Renal cortex interstitium (tissue), 15 donors: ENCODE measurements at places on chromosomes 11 and 22. TPM values are rescaled to one million over a fixed set of nuclear protein-coding genes. Genes with fewer than 3 reads are reported as not detected.

DNA sequence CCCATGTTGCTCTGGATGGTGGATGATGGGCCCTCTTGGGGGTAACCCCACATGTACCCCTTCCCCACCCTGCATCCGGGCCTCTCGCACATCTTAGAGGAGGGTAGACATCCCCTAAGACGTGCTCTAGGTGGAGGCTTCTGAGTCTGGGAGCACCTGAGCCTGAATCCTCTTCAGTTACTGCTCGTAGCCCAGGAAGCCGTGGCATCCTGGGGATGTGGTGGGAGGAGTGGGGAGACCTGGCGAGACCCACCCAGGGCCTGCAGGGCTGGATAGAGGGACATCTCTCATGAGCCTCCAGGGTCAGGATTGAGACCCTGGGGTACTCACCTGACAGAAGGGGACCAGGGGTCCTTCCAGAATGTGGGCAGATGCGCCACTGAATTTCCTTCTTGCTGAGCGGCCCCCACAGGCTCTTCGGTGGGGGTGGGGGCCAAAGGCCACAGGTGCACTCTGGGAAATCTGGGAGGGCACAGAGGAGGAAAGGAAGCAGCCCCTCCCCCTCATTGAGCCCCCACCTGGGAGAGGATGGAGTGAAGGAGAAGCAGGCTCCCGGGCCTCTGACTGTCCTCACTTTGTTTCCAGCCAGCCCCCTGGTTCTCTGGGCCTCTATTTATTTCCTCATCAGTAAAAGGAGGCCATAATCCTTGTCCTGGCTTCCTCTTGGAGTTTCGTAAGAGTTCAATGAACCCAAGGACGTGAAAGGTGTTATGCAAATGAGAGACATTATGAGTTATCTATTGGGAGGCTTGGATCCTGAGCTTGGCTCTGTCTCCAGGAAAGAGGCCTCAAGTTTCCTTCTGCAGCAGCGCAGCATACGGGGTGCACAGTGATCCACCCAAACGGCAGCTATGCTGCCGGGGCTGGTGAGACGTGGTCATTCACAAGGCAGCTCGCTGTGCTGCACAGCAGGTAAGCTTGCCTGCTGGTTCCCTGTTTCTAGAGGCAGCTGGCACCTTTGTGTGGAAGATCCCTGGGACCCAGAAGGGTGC, 31.2 kb downstream of the KCNJ4 start:
- no peak for DNase-seq

DNA sequence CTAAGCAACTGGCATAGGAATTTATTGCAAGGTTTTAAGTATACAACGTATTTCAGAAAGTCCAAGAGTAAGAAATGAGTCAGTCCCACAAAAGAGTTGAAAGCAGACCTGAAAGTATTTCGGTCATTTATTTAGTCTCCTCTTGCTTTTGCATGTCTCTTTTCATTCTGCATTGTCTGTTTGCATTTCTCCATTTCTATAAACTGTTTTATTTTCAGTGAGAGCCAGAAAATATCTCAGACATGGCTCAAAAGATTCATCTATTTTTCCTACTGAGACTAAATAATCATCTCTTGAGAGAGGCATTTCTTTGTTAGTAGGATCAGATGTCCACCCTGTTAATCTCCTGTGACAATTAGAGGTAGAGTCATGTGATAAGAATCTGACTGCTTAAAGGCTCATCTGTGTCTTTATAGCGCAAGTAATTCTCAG, 219.1 kb upstream of the CCDC179 start:
- DNase-seq: peak; percentile 5

DNA sequence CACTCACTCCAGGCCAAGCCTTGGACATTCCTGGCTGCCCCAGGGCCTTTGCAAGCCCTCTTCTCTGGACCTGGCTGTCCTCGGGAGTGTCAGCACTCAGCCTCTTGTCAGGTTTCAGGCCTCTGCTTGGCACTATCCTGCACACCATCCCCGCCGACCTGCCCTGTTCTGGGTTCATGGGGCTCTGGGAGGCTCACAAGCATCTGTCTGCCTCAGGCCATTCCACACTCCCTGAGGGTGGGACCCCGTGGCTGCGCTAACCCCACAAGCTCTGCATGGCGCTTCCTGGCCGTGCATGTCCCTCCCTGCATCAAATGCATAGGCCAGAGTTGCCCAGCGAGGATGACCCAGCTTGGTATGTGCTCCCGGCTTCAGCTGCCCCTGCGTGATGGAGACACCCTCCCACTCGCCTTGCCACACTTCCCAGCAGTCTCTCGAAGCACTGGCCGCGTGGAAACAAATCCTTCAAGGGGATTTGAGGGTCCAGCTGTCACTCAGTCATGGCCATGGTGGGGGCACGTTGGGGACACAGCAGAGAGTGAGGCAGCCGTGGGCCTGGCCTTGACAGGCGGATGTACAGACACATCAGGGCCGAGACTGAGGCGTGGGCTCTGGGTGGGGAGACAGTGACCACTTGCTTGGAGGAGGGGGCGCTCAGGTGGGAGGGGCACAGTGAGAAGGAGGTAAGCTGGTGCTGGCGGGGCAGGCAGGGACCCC, 87.3 kb downstream of the KCNQ1 start:
- no peak for DNase-seq

- no peak for DNase-seq
Observed at GRCh38 chr11:60165538-60165937, 17.3 kb downstream of the MS4A6A start.

MMP11 gene
- 16.8 TPM for polyA plus RNA-seq

OR56A1 gene
- not detected for polyA plus RNA-seq

MS4A1 gene
- 0.50 TPM for polyA plus RNA-seq

KIRREL3 gene
- 2.1 TPM for polyA plus RNA-seq

KCNQ1 gene
- polyA plus RNA-seq: 13.2 TPM

SMIM35 gene
- polyA plus RNA-seq: 0.21 TPM

KRTAP5-8 gene
- polyA plus RNA-seq: 0.23 TPM
